ENCODE measurements at places on chromosomes 13 and 19.

DNA sequence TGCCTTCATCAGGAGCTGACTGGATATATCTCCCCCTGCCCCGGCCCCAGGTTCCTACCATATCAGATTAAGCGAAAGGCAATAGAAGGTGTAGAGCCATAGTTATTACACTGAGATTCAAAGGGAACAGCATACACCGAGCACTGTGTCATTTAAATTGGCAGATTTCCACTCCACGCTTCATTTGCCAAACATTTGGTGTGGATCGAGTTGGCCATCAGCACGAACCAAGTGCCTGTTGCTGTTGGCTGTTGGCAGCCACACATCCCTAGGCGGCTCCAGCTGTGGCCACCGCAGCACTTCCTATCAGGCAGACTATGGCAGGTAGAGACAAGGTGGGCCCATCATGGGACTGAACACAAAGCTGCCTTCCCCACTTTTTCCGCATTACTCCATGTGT lies 115.8 kb downstream of the CCNA1 start:
- no peak for DNase-seq

GRCh38 chr19:8306235-8307054 lies 1.7 kb downstream of the CD320 start:
- DNase-seq: peak; percentile 1

DNA sequence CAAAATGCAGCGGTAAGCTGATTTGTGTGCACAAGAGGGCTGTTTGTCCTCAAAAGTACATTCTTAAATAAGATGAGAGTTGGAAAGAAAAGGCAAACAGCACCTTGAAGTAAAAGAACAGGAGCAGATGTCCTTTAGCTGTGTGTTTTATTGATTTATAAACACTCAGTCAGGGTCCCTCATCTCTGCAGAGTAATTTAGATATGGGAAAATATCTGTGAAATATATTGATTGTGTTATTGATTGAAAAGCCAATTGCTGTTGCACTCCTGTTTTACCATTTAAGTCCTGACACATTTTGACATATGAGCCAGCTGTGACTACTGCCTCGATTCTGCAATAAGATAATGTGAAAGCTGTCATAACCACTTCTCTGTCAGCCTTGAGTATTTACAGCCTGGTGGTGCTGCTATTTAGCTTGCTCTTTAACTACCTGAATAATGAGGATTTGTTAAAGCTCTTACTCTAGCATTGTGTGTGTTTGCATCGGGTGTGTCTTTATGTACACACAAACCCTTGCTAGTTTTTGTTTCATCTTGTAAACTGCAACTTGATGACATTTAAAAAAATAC lies 550.1 kb downstream of the DACH1 start:
- DNase-seq: no peak

DNA sequence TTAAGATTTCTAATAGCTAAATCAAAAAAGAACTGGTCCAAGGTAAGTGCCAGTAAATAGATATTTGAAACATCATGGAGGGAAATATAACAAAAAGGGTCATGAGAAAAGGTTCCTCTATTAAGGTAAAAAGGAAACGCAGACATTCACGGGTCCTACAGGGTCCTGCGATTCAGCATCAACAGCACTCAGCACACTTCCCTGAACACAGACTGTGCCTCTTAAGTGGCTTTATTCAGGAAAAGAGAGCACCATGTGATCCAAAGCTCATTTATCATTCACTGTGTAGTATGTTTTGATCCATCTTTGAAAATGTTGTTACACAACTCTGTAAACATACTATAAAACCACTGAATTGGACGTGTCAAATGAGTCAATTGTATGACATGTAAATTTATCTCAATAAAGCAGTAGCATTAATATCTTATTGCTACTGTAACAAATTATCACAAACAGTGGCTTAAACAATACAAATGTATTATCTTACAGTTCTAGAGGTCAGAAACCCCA lies 33.7 kb downstream of the CRYL1 start:
- no peak for DNase-seq

- DNase-seq: no peak
Observed at GRCh38 chr13:46613409-46614049, 60.6 kb downstream of the LRCH1 start.

- peak; percentile 82 for DNase-seq
Observed at GRCh38 chr13:32650705-32651311, 64.6 kb downstream of the PDS5B start.

- DNase-seq: no peak
Observed at GRCh38 chr13:93947651-93948050, 531.8 kb downstream of the DCT start.

DNA sequence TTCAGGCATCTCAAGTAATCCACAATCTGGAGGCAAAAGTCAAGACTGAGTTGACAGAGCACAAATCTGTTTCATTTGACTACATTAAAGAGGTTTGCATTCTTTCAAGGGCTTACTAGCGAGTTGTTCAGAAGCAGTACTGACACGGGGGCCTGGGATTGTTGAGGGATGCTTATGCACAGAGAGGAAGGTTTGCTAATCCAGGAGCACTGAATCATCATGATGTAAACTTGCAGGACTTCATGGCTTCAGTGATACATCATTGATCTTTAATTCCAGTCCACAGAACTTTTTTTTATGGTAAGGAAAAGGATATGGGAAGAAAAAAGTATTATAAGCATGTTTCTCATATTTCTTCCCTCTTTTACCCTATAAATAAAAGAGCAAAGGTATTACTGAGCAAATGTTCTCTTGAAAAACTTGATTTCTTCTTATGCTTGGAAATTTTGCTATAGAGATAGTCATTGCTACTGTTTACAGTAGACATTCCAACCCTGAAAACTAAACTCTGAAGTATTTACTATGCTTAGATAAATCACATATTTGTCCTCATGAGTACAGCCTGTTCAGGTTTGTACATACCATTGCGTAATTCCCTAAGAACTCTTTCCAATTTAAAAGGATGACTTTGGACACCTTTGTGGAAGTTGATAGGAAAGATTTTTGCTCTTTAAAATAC lies 65.8 kb upstream of the KPNA3 start:
- no peak for DNase-seq

- DNase-seq: peak; percentile 95
Observed at GRCh38 chr19:13152974-13153568, 2.9 kb downstream of the IER2 start.

DNA sequence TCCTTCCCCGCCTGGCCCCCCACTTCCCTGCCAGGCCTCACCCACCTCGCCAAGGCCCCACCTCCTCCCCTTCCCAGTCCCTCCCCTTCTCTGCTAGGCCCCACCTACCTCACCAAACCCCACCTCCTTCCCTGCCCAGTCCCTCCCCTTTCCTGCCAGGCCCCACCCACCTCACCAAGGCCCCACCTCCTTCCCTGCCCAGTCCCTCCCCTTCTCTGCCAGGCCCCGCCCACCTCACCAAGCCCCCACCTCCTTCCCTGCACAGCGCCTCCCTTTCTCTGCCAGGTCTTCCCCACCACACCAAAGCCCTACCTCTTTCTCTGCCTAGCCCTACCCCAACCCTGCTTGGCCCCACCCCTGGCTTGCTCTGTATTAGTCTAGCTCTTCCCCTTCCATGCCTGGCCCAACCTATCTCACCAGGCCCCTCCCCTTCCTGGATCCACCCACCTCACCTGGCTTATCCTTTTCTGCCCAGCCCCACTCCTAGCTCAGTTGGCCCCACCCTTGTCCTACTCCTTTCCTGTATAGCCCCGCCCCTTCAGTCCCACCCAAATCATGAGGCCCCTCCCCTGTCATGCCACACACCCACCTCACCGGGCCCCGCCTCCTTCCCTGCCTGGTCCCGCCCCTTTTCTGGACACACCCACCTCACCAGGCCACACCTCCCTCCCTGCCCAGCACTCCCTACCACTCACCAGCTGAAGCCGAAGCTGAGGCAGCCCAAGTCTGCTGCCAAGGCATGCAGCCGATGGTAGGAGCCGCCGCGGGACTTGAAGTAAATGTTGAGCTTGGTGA lies 16.2 kb downstream of the CERS1 start:
- peak; percentile 30 for DNase-seq

DNA sequence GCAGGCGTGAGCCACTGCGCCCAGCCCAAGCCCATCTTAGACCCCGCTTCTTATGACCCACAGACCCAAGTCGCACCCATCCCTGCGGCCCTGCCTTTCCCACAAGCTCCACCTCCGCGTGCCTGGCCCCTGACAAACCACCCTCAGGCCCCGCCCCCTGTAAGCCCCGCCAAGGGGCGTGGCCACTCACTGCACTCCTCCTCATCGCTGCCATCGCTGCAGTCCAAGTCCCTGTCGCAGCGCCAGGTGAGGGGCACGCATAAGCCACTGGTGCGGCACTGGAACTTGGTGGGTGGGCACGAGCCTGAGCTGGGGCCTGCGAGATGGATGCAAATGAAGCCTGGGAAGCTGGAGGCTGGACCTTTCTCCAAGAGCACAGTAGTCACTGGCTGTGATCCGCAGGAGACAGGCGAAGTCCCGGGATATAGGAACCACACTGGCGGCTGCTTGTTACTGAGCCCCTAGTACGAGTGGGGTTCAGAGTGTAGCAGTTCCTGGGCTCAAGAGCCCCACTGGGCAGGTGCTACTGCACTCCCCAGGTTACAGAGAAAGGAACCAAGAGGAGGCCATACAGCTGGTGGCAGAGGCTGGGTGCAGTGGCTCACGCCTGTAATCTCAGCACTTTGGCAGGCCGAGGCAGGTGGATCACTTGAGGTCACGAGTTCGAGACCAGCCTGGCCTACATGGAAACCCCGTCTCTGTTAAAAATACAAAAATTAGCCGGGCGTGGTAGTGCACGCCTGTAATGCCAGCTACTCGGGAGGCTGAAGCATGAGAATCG lies 3.1 kb downstream of the CD320 start:
- DNase-seq: no peak

DNA sequence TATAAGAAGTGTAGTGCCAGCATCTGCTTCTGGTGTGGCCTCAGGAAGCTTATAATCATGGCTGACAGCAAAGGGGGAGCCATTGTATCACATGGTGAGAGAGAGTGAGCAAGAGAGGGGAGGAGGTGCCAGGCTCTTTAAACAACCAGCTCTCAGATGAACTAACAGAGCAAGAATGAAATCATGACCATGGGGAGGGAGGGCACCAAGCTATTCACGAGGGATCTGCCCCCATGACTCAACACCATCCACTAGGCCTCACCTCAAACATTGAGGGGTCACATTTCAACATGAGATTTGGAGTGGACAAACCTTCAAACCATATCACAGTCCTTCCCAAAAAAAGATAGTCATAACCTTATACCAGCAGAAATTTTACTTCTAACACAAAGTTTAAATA lies 174.0 kb downstream of the GPC5 start:
- DNase-seq: no peak

DNA sequence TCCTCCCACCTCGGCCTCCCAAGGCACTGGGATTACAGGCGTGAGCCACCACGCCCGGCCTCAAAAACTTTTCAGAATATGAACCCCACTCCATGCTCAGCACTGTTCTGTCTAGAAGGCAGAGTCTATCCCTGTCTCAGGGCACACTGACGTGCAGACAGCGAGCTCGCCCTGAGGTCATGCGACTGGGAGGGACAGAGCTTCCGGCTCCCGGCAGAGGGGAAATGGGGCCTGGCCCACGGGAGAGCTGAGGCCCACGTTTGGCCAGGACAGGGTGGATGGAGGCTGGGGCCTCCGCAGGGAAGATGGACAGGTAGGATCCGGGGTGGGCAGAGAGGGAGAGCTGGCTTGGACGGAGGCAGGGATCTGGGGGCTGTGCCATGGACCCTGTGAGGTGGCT lies 2.8 kb upstream of the AZU1 start:
- no peak for DNase-seq

GRCh38 chr13:80496721-80497397 lies 155.9 kb upstream of the SPRY2 start:
- no peak for DNase-seq

GRCh38 chr19:9847087-9847671 lies 12.1 kb downstream of the PIN1 start:
- DNase-seq: no peak

DNA sequence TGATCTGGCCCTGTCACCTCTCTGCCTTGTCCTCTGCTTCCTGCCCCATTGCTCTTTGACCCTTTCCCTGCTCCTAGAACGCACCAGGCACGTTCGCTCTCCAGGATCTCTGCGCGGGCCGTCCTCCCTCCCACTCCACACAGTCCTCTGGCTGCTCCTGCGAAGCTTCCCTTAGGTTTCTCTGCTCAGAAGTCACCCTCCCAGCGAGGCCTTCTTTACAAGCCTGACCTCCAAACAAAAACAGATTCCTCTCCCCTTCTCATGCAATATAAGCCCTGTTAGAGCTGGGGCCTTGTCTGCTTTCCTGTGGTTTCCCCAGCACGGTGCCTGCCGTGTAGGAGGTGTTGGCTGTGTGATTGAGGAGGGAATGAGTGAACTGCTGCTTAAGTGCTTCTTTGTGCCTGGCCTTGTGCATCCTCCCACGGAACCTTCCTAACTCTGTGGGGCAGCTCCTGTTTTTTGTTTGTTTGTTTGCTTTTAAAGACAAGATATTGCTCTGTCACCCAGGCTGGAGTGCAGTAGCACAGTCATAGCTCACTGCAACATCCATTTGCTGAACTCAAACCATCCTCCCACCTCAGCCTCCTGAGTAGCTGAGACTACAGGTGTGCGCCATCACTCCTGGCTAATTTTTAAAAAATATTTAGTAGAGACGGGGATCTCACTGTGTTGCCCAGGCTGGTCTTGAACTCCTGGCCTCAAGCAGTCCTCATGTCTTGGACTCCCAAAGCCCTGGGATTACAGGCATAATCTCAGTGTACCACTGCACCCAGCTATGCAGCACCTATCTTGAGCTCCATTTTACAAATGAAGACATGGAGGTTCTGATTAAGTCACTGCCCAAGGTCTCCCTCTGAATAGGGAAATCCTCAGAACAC lies 82.0 kb downstream of the SIPA1L3 start:
- DNase-seq: no peak

DNA sequence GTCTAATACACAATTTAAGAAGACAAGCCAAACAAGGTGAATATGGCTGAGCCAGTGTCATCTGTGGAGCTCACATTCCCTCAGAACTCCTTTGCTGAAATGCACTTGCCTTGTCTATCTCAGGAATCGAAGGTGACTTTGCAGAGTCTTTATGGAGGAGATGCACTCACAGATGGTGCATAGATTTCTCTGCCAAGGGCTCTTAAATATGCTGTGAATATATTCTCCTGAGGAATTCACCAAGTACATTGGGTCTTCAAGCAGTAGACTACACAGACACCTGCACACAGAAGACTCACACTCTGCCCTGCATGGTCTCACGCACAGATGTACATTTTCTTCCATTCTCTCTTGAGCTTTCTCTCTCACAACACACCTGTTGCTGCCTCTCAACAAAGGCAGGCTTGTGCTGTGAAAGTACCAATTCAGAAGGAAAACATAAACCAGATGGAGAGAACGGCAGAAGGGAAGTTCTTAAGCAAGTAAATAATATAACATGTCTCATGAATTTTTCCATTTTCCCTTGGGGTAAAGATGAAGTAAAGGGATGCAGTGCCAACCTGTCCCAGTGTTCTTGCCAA lies 174.7 kb downstream of the DLEU7 start:
- DNase-seq: no peak

- no peak for DNase-seq
Observed at GRCh38 chr13:25847635-25848626, 203.9 kb downstream of the SHISA2 start.

DNA sequence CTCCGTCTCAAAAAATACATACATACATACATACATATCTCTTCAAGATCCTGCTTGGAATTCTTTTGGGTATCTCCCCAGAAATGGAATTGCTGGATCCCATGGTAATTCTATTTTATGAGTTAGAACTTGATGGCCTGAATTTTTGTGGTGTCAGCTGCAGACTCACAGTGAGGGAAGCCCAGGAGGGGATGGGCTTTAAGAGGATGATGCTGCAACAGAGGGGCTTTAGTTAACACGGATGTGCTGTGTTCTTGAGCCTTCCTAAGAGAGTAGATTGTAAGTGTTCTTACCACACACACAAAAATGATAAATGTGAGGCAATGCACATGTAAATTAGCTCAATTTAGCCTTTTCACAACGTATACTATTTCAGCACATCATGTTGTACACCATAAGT lies 31.8 kb downstream of the CACNG6 start:
- DNase-seq: no peak
